ENCODE measurements at places on chromosomes 5 and 9.

GRCh38 chr5:88792144-88792840, 90.7 kb downstream of the MEF2C start:
- DNase-seq, result no peak

GRCh38 chr5:90807496-90807895, 248.9 kb downstream of the ADGRV1 start:
- DNase-seq, result no peak

DNA sequence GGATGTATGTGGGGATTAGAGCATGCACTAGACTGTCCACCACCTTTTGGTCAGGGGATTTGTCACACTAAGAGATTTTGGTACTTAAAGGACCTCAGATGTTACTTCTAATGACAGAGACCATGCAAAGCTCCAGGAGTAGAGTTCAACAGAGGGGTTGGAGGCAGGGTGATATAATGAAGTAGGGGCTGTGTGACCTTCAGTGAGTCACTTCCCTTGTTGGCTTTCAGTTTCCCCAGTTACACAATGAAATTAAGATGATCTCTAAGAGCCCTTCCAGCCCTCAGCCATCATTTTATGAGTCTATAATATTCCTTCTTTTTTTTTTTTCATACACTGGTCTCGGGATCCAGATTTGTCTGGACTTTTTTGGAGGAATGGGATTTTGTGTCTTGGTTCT, 26.8 kb downstream of the GLRA1 start:
- no peak for DNase-seq

GRCh38 chr5:168432903-168433302, 53.4 kb upstream of the RARS1 start:
- DNase-seq, result no peak

DNA sequence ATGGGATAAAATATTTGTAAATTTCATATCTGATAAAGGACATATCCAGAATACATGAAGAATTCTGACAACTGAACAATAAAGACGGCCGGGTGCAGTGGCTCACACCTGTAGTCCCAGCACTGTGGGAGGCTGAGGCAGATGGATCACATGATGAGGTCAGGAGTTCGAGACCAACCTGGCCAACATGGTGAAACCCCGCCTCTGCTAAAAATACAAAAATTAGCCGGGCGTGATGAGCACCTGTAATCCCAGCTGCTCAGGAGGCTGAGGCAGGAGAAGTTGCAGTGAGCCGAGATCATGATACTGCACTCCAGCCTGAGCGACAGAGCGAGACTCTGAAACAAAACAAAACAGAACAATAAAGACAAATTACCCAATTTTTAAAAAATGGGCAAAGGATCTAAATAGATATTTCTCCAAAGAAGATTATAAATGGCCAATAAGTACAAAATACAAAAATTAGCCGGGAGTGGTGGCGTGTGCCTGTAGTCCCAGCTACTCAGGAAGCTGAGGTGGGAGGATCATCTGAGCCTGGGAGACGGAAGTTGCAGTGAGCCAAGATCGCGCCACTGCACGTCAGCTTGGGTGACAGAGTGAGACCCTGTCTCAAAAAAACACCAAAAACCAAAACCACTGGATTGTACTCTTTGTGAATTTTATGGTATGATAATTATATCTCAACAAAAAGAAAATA, 9.6 kb upstream of the NSD1 start:
- no peak for DNase-seq

DNA sequence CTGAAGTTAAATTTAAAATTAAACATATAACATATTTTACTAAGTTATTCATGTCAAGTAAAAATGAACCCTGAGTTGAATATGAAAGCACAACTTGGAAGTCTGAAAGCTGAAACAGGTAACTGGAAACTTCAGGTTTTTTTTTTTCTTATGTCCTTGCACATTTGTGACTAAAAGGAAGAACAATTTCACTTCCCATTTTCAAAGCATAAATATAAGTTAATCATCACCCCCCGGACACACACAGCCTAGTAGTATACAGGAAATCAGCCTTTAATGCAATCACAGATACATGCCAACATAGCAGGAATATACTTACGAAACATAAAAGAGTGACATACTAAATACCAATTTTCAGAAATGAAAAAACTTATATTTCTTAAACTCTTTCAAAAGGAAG, 225.9 kb downstream of the RFX3 start:
- no peak for DNase-seq

DNA sequence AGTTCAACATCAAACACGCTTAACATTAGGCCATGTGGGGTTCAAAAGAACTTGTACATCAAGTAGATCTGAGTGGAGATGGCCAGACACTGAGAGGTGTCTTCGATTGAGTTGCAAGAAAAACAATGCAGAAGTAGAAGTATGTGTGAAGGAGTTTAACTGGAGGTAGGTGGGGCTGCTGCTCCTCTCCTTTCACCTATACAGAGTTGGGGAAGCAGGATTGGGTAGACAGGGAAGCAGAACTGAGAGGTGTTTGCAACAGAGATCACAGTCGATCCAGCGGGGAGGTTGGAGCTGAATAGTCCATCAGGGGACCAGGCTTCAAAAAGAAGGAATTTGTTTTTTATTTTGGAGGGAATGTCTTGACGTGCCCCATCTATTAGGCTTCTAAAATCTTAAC, 61.7 kb upstream of the SLC27A6 start:
- no peak for DNase-seq

- no peak for DNase-seq
Observed at GRCh38 chr5:67266654-67267350, 70.2 kb upstream of the CD180 start.

- DNase-seq, result no peak
Observed at GRCh38 chr9:78356634-78357033, 59.7 kb downstream of the PSAT1 start.

DNA sequence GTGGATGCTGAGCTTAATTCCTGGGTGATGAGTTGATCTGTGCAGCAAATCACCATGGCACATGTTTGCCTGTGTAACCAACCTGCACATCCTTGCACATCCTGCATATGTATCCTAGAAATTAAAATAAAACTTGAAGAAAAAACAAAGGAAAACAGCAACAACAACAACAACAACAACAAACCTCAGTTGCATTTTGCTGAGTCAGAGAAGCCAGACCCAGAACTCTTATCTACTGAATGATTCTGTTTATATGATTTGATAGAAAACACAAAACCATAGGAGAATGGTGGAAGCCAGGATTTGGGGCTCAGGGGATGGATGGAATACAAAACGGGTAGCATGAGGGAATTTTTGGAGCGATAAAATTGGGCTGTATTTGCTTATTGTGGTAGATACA, 215.8 kb upstream of the PPP1R2B start:
- DNase-seq, result no peak

- no peak for DNase-seq
Observed at GRCh38 chr5:154534457-154535050, 56.5 kb upstream of the HAND1 start.

DNA sequence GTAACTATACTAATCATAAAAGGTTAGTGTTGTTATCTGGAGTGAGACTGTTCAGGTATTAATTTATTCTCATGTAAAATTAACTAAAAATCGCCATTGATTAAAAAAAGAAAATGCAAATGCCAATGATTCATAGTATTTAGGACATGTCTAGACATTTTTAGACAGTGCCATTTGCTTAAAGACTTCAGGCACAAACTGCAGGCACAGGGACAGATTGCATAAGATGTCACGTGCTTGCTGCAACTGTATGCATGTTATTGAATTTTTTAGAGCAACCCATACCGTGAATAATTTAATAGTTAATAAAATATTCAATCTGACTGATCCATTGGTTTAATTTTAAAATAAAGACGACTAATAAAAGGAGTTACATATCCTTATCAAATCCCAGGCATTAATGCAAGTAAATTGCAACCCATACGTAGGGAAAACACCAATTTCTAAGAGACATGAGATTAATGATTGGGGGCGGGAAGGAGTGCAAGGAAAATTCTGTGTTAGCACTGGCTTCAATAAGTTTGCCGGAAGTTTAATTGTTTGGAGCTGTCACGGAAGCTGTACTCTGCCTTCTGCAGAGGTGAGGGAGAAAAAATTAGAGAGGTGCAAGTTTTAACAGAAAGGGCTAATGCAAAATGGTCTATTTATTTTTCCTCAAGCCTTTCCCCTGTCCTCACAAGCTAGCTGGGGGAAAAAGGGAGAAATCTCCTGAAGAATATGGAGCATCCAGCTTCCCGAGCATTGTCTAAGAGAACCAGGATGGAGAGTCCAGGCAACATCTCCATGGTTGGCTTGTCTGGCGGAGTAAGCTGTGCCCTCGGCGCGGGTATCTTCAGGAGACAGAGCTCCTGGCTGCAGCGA, 2.9 kb downstream of the EDIL3 start:
- DNase-seq, result no peak

DNA sequence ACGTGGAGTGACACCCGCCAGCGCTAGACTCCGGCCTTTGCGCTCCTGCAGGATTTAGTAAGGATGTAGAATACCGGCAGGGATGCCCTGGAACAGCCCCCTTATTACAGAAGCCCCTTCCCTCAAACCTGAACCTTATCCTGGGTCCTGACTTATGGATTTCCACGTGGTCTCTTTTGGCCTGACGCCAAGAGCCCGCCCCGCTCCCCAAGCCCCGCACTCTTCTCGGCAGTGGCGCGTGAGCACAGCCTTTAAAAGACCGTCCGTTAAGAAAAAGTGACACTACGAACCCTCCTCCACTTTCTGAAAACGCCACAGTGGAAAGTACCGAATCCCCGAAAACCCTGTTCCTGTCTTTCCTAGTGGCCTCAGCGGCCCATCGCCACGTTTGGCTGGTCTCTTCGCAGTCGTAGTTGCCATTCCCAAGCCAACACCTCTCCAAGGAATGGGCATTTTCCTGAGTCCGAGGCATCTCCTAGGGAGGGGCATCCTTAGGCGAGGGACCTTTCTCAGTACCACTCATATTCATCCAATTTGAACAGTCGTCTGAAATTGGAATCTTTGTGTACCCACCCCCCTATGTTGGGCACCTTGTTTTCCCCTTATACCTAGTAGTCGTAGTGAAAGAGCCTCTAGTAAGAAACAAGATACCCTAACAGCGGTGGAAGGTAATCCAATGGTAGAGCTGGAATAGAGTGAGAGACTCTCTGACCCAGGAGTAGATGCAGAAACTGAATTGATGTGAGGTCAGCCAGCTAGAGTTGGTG, 732 bp upstream of the MCIDAS start:
- no peak for DNase-seq

DNA sequence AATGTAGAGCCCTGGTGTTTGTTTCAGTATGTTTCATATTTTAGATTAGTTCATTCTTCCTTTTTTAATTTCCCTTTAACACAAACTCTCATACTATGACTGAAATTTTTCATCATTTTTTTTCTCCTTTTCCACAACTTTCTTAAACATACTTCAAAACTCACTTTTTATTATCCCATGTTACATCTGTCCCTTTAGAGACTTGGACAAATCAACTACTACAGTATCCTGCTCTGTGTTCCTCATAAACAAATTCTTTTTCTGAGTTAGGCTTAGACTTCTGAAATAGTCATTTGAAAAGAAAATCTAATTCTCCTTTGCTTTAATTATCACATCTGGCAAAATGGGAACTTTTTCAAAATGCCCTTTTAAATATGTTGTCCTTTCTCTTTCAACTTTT, 15.3 kb downstream of the MATR3 start:
- DNase-seq, result no peak

GRCh38 chr9:114209151-114209550, 53.8 kb downstream of the COL27A1 start:
- DNase-seq, result no peak

GRCh38 chr9:96565671-96566497, 53.8 kb downstream of the CDC14B start:
- DNase-seq, result no peak

DNA sequence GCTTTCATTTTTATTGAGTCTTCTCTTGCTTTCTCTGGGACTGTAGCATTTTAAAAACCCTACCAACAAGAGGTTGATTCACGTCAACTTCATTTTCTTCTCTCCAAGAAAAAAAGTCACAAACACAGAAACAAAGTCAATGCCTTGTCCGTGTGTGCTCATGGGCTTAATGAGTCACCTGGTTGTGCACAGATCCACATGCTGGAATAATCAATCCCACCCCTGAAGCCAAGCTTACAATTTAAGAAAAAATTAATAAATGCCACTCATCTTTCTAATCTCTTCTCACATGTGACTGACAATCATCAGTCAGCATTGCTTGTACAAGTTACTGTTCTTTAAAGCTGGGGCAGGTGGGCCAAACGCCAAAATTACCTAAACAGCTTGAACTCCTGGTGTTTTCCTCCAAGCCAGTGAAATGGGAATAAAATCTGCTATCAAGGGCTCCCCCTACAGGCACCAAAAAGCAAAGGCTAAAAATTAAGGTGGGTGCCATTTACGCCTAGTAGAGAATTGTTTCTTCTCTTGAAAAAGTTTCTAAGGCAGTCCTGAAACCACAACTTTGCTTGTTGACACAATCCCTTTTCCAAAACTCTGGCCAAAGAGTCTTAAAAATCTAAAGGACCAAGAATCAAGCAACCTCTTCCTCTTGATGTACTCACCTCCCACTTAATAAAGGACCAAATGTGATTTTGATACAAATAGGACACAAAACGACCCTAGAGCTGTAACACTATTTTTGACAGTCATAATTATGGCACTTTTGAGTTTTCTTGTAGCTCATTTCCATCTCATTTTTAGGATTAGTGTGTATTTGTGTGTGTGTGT, 21.3 kb downstream of the TRMO start:
- no peak for DNase-seq

GRCh38 chr5:158629591-158630312, 470.0 kb downstream of the EBF1 start:
- no peak for DNase-seq

DNA sequence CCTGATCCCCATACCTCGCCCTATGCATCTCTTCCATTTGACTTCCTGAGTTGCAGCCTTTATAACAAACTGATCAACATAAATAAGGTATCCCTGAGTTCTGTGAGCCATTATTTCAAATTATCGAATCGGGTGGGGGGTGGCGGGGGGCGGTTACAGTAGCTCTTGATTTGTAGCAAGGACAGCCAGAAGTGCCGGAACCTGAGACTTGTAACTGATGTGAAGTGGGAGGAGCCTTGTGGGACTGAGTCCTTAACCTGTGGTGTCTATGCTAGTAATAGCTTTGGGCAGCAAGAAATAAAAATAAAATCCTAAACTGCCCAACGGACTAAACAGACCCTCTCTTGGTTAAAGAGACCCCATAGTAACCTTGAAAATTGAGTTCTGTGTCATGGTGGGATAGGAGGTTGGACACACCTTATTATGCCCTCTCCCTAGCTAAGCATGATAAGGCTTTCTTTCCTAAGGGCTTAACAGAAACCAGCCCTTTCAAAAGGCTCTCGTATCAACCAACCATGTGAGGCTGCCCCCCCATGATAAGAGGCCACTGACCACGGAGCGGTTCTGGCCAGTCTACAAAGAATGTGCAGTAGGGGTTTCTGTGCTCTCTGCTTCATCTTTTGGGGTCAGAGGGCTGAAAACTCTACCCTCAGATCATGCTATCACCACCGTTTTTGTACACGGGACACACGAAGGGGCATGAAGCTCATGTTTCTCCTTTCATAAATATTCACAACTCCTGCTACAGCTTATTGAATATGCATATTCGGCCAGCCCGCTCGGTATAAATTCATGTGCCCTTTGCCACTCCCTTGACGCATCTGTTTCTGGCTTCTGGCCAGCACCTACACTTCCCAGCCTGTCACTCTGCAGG, 39.5 kb upstream of the IQGAP2 start:
- no peak for DNase-seq

GRCh38 chr5:78507531-78507930, 141.0 kb downstream of the LHFPL2 start:
- DNase-seq, result no peak

- DNase-seq, result no peak
Observed at GRCh38 chr5:150317048-150318003, 14.6 kb upstream of the ARSI start.

- DNase-seq, result no peak
Observed at GRCh38 chr5:158917731-158918130, 182.0 kb downstream of the EBF1 start.

Data from NCI-H1092 (cell line).